Prostate gland (tissue), 2 donors: ENCODE measurements at places on chromosomes 4 and X. TPM values are rescaled to one million over a fixed set of nuclear protein-coding genes. Genes with fewer than 3 reads are reported as not detected.

- H3K4me1 ChIP-seq: peaks cover 5% of the 10 kb centered on the region
- H3K27ac ChIP-seq: no peak overlapping the region
- H3K36me3 ChIP-seq: no peaks in the 10 kb centered on the region
- no peaks in the 10 kb centered on the region for H3K27me3 ChIP-seq
Observed at GRCh38 chr4:76153356-76153755, 5.2 kb upstream of the NUP54 start.

The FRMPD4 gene
- total RNA-seq: 1.2 TPM

GRCh38 chr4:24003926-24004325, 114.1 kb upstream of the PPARGC1A start:
- no peak overlapping the region for H3K27ac ChIP-seq
- no peaks in the 10 kb centered on the region for H3K36me3 ChIP-seq
- no peak overlapping the region for H3K4me3 ChIP-seq
- H3K4me1 ChIP-seq: no peaks in the 10 kb centered on the region

DNA sequence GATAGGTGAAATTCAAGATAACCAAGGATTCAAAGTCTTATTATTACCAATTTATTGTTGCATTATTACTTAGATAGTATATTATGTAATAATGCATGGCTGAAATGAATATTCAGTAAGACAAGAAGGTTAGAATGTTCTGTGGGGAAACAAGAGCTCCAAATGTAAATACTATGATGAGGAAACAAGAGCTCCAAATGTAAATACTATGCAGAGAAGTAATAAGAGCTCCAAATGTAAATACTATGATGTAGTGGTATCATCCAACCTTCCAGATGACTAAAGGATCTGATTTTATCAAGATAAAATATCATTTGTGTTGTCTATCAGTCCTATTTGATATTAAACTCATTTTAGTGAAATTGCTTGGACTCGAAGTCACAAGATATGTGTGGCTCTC, 82.2 kb upstream of the PCDH18 start:
- H3K27ac ChIP-seq: no peak overlapping the region
- no peak overlapping the region for H3K4me3 ChIP-seq
- no peaks in the 10 kb centered on the region for H3K27me3 ChIP-seq
- no peaks in the 10 kb centered on the region for H3K4me1 ChIP-seq
- DNase-seq: no peak
- H3K36me3 ChIP-seq: no peaks in the 10 kb centered on the region

GRCh38 chrX:134633832-134634231, 24.4 kb downstream of the PLAC1 start:
- H3K36me3 ChIP-seq: no peaks in the 10 kb centered on the region
- no peaks in the 10 kb centered on the region for H3K4me1 ChIP-seq
- no peaks in the 10 kb centered on the region for H3K27me3 ChIP-seq
- no peak overlapping the region for H3K4me3 ChIP-seq
- DNase-seq: no peak
- no peak overlapping the region for H3K27ac ChIP-seq

DNA sequence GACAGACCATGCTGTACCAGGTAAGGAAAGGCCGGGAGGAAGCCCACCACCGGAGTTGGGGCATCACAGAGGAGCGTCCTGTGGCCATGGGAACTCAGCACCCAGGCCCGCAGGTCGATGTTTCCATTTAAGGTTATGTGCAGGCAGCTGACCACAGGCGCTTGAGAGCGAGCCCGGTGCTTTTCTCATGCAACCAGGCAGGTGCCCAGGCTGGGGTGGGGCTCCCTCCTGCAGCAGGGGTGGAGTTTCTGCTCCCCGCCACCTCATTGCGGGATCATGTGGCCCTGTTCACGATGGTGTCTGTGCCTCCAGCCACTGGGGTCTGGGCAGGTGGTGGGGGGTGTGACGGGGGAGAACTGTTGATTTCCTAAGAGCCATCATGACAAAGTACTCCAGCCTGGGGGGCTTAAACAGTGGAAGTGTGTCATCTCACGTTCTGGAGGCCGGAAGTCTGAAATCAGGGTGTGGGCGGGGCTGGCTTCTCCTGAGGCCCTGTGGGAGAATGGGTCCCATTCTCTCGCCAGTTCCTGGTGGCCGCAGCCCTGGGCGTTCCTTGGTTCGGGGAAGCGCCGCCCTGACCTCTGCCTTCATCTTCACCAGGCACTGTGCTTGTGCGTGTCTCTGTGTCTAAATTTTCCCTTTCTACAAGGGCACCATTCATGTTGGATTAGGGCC, 60.9 kb downstream of the CPZ start:
- no peaks in the 10 kb centered on the region for H3K4me1 ChIP-seq
- no peak overlapping the region for H3K4me3 ChIP-seq
- H3K27ac ChIP-seq: no peak overlapping the region

DNA sequence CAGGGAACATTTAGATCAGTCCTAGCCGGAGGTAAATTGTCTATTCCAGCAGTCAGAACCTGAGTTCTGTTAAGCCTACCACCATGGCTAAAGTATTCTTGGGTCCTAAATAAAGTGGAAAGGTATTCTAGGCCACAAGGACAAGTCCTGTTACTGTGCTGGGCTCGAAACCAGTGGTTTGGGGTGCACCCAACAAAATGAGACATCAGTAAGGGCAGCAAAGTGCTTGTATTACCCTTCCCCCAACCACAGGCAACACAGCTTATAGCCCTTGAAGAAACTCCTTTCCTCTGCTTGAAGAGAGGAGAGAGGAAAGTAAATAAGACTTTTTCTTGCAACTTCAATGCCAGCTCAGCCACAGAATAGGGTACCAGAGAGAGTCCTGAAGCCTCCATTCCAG, 1345.6 kb downstream of the PCDH18 start:
- no peaks in the 10 kb centered on the region for H3K27me3 ChIP-seq
- H3K4me1 ChIP-seq: no peaks in the 10 kb centered on the region
- no peak overlapping the region for H3K4me3 ChIP-seq
- no peaks in the 10 kb centered on the region for H3K36me3 ChIP-seq

The RNF175 gene
- 1.9 TPM for total RNA-seq

GRCh38 chr4:81319657-81320056, 104.6 kb upstream of the PRKG2 start:
- H3K36me3 ChIP-seq: no peaks in the 10 kb centered on the region
- no peak overlapping the region for H3K27ac ChIP-seq
- no peaks in the 10 kb centered on the region for H3K4me1 ChIP-seq

The CXXC4 gene
- 7.0 TPM for total RNA-seq

The AMTN gene
- total RNA-seq: not detected

DNA sequence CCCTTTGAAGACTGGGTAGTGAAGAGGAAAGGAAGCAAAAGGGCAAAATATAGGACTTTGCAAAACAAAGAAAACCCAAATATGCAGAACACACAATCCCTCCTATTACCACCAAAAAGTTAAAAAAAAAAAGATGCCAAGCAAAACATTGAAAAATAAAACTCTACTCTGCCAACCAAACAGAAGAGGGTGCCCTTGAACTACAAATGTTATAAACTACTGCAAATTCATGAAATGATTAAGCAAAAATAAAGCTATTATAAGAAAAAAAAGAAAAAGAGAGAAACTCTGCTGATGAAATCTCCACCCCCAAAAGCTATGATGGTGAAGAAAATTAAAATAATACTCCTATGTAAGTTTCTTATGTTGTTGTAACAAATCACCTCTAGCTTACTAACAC, 168.5 kb upstream of the STK26 start:
- no peak overlapping the region for H3K4me3 ChIP-seq
- H3K4me1 ChIP-seq: no peaks in the 10 kb centered on the region
- no peak overlapping the region for H3K27ac ChIP-seq
- no peak for DNase-seq
- no peaks in the 10 kb centered on the region for H3K36me3 ChIP-seq
- no peaks in the 10 kb centered on the region for H3K27me3 ChIP-seq

The PPARGC1A gene
- total RNA-seq: 14.7 TPM

The H2BW2 gene
- total RNA-seq: 4.2 TPM

The MAML3 gene
- total RNA-seq: 15.0 TPM

DNA sequence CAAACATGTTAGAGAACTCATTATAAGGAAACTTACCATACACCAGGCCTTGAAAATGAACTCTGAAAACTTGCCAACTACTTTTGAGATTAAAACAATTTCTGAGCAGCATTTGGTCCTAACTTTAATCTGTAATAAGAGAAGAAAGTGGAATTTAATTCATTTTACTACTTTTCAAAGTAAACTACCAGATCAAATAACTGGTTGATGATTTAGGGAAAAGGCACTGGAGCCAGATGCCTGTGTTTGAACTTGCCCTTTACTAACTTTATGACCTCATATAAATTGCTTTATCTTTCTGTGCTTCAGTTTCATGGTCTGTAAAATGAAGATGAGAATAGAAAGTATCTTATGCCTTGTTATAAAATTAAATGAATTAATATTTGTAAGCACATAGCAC, 159.9 kb upstream of the PCDH18 start:
- H3K27me3 ChIP-seq: no peaks in the 10 kb centered on the region
- peaks cover 2% of the 10 kb centered on the region for H3K4me1 ChIP-seq
- no peak overlapping the region for H3K4me3 ChIP-seq
- no peak overlapping the region for H3K27ac ChIP-seq
- DNase-seq: no peak
- no peaks in the 10 kb centered on the region for H3K36me3 ChIP-seq

DNA sequence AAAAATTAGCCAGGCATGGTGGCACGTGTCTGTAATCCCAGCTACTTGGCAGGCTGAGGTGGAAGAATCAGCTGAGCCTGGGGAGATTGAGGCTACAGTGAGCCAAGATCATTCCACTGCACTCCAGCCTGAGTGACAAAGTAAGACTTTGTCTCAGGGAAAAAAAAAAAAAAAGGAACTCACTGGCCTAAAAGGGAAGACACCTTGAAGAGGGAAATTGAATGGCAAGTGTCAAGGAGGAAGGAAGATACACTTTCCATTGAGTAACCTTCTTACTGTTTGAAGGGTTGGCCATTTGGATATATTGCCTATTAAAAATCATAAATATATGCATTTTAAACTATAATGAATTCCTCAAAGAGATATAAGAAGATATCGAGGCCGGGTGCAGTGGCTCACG, 147.5 kb upstream of the FAM241A start:
- H3K36me3 ChIP-seq: no peaks in the 10 kb centered on the region
- H3K27me3 ChIP-seq: no peaks in the 10 kb centered on the region
- no peaks in the 10 kb centered on the region for H3K4me1 ChIP-seq

- H3K4me3 ChIP-seq: no peak overlapping the region
- DNase-seq: no peak
- no peaks in the 10 kb centered on the region for H3K27me3 ChIP-seq
- no peaks in the 10 kb centered on the region for H3K4me1 ChIP-seq
- H3K36me3 ChIP-seq: no peaks in the 10 kb centered on the region
- no peak overlapping the region for H3K27ac ChIP-seq
Observed at GRCh38 chrX:113297437-113297836, 456.8 kb upstream of the AMOT start.

The HPGDS gene
- 2.1 TPM for total RNA-seq

DNA sequence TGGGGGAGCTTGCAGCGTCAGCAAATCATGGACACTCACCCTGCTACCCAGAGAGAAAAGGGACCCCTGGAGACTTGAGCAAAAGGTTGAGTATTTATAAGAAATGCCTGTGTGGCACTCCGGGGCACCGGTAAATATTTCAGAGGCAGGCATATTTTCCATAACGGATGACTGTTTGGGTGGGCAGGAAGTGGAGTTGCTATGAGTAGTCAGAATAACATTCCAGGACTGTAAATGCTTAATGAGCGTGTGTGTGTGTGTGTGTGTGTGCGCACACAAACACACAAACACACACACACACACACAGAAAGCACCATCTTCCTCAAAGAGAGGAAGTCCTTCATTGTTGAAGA, 74.6 kb downstream of the MXRA5 start:
- DNase-seq: no peak
- no peak overlapping the region for H3K4me3 ChIP-seq
- no peaks in the 10 kb centered on the region for H3K4me1 ChIP-seq
- H3K27ac ChIP-seq: no peak overlapping the region
- no peaks in the 10 kb centered on the region for H3K36me3 ChIP-seq

DNA sequence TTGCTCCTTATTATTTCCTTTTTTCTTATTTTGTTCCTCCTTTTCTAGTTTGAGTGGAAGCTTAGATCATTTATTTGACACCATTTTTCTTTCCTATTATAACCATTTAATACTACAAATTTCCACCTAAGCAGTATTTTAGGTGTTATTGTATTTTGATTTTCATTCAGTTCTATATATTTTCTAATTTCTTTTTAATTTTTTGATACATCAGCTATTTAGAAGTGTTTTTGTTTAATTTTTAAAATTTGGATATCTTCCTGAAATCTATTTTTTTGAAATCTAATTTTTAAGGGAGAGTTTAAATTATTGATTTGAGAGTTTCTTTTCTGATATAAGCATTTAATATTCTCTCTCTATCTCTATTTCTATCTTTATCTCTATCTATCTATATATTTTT, 108.1 kb downstream of the LARP1B start:
- H3K27me3 ChIP-seq: no peaks in the 10 kb centered on the region
- H3K27ac ChIP-seq: no peak overlapping the region
- no peak for DNase-seq
- H3K36me3 ChIP-seq: no peaks in the 10 kb centered on the region
- H3K4me1 ChIP-seq: no peaks in the 10 kb centered on the region

GRCh38 chr4:62835631-62836030, 1573.6 kb downstream of the TECRL start:
- no peaks in the 10 kb centered on the region for H3K36me3 ChIP-seq
- no peak overlapping the region for H3K4me3 ChIP-seq
- H3K27ac ChIP-seq: no peak overlapping the region
- no peaks in the 10 kb centered on the region for H3K4me1 ChIP-seq
- no peak for DNase-seq

DNA sequence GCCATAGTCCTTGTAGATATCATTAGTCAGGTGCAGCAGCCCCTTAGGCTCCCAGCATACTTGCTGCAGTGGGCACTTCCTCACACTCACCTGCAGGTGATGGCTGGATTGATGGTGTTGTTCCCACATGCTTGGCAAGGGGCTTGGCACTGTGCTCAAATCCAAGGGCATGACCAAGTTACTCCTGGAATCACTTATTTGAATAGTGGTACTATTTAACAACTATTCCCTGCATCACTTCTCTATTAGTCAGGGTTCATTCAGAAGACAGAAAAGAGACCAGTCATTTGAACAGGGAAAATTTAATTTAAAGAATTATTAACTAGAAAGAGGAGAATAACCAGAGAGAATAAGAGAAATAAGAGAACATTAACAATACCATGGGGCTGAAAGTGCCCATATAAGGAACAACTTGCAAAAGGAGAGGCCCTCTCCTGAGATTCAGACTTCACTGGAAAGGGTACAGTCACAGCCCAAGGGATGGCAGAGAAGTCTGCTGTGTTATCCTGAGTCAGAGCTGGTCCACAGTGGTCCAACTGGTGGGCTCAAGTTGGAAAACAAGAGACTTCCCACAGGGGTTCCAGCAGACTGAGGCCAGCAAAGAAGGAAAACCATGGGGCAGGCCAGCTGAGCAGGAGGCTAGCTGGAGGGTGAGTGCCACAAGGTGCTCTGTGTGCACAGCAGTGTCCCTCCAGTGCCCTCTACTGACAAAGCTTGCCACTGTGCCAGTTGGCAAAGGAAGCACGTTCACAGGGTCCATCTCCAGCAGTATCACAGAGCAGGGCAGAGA, 9.8 kb downstream of the SPP1 start:
- no peak overlapping the region for H3K4me3 ChIP-seq
- H3K4me1 ChIP-seq: no peaks in the 10 kb centered on the region
- H3K36me3 ChIP-seq: no peaks in the 10 kb centered on the region
- no peaks in the 10 kb centered on the region for H3K27me3 ChIP-seq

GRCh38 chr4:141731481-141731880, 95.1 kb downstream of the IL15 start:
- DNase-seq: no peak
- H3K27me3 ChIP-seq: no peaks in the 10 kb centered on the region
- no peaks in the 10 kb centered on the region for H3K4me1 ChIP-seq
- no peak overlapping the region for H3K27ac ChIP-seq

The YIPF7 gene
- total RNA-seq: not detected

- no peaks in the 10 kb centered on the region for H3K36me3 ChIP-seq
- DNase-seq: no peak
- no peaks in the 10 kb centered on the region for H3K4me1 ChIP-seq
- no peaks in the 10 kb centered on the region for H3K27me3 ChIP-seq
- H3K4me3 ChIP-seq: no peak overlapping the region
Observed at GRCh38 chrX:848386-848785, 217.8 kb downstream of the SHOX start.

The TRO gene
- 24.3 TPM for total RNA-seq
